Vagina (tissue), 2 donors: ENCODE measurements at places on chromosomes 12 and 14. TPM values are rescaled to one million over a fixed set of nuclear protein-coding genes. Genes with fewer than 3 reads are reported as not detected.

FOXG1 gene
- total RNA-seq, result not detected

- H3K27ac ChIP-seq, result no peak overlapping the region
- H3K36me3 ChIP-seq, result no peaks in the 10 kb centered on the region
- no peaks in the 10 kb centered on the region for H3K27me3 ChIP-seq
- H3K4me3 ChIP-seq, result no peak overlapping the region
These were observed 3.1 kb downstream of the PRB4 start for GRCh38 chr12:11307143-11307542.

KRT71 gene
- total RNA-seq, result not detected

FAM177A1 gene
- total RNA-seq, result 41.3 TPM

CREBL2 gene
- 29.0 TPM for total RNA-seq

ITGA7 gene
- 23.6 TPM for total RNA-seq

DNA sequence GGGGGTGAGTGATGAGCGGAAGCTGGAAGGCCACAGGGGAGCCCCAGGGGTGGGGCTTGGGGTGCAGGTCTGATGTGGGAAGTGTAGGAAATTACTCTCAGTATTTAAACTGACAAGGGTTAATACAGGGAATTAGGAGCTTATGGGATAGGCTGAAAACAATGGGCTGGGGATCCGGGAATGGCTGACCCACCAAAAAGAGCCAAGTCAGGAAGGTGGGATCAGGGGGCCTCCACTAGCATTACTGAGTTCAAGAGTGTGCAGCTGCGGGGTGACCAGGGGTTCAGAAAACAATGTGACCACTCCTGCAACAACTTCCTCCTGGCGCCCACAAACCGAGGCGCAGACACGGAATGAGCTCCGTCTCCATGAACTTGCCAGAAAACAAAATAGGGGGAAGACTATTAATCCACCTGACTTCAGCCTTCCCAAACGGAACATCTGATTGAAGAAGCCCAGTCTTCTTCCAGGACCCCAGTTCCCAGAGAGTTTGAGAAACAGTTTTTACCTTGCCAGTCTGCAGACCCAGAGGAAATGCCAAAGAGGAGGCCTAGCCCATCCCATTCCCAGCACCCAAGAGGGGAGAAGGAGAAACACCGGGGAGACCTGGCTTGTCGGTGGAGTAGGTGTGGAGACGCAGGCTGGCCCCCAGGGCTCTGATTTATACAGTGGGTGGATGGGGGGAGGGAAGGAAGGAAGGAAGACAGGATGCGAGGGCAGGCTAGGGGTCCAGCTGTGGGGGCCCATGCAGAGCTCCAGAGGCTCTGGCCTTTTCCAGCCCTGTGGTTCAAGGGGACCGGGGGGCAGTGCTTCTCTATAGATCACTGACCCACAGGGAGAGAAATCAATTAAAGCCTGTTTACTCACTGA lies 16.5 kb upstream of the YY1 start:
- H3K4me1 ChIP-seq, result peaks cover 23% of the 10 kb centered on the region
- no peaks in the 10 kb centered on the region for H3K36me3 ChIP-seq
- H3K27ac ChIP-seq, result peak overlapping the region; percentile 68
- no peak for DNase-seq
- H3K27me3 ChIP-seq, result no peaks in the 10 kb centered on the region

MGAT4C gene
- total RNA-seq, result 0.25 TPM

DNA sequence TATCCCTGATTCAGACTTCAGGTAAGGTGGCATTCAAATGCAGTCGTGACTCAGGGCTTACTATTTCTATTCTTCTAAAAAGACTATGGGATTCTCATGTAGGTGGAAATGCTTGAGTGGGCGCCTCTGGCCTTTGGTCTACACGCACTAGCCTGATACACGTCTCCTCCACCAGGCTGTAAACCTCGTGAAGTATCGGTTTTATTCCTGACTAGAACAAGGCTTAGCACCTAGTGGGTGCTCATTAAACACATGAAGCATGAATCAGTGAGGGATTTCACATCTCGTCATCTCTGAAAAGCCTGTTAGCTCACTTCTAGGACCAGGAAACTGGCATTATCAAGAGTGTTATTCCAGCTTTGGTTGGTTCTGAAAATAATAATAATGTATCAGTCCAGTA lies 17.7 kb upstream of the HNF1A start:
- H3K4me3 ChIP-seq, result no peak overlapping the region
- H3K27ac ChIP-seq, result peak overlapping the region; percentile 63
- no peaks in the 10 kb centered on the region for H3K27me3 ChIP-seq

DCN gene
- total RNA-seq, result 1,553 TPM

GRCh38 chr12:27304856-27305255 lies 27.8 kb upstream of the BMAL2 start:
- H3K27ac ChIP-seq, result no peak overlapping the region
- DNase-seq, result no peak
- no peaks in the 10 kb centered on the region for H3K36me3 ChIP-seq
- no peak overlapping the region for H3K4me3 ChIP-seq

- no peaks in the 10 kb centered on the region for H3K27me3 ChIP-seq
- no peaks in the 10 kb centered on the region for H3K36me3 ChIP-seq
- H3K4me1 ChIP-seq, result no peaks in the 10 kb centered on the region
- DNase-seq, result no peak
- no peak overlapping the region for H3K4me3 ChIP-seq
These were observed 92.8 kb downstream of the DIO3 start for GRCh38 chr14:101654051-101654450.

DNA sequence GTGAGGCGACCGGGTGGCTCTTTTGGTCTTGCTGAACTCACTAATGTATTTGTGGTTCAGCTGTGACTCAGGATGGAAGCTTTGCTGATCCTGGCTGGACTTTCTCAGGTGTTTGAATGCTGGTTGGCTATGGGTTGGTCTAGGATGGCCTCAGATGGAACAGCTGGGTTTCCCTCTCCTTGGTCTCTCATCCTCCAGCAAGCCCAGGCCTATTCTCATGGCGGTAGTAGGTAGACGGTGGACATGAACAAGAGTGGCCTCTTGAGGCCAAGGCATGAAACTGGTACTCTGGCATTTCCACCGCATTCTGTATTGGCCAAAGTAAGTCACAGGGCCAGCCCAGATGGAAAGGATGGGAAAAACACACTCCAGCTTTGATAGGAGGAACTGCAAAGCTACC lies 11.8 kb upstream of the POLR3B start:
- no peaks in the 10 kb centered on the region for H3K27me3 ChIP-seq
- H3K36me3 ChIP-seq, result peaks cover 10% of the 10 kb centered on the region
- no peak for DNase-seq
- no peak overlapping the region for H3K27ac ChIP-seq

GRCh38 chr14:69858801-69859200 lies 20.4 kb upstream of the SMOC1 start:
- no peak overlapping the region for H3K4me3 ChIP-seq
- no peaks in the 10 kb centered on the region for H3K27me3 ChIP-seq
- peak; percentile 34 for DNase-seq
- no peaks in the 10 kb centered on the region for H3K36me3 ChIP-seq
- no peaks in the 10 kb centered on the region for H3K4me1 ChIP-seq

WASHC4 gene
- 51.1 TPM for total RNA-seq

TAS2R43 gene
- total RNA-seq, result 7.1 TPM

GSC gene
- 1.7 TPM for total RNA-seq

DNA sequence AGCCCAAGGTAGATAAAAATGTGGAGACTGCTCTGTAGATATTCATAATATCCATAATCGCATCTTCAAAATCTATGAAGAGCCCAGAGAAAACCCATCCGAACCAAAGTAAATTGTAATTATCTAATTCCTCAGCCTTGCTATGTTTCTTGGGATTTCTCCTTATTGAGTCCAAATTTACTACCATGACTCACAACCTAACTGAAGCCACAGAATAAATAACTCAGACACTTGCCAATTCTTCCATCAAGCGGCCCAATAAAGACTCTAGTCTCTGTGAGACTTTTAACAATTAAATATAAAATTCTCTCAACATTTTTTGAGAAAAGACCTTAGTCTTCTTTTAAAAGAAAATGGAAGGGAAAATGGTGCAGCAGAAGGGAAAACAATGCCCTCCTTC lies 409.8 kb downstream of the DAD1 start:
- no peak for DNase-seq
- peaks cover 37% of the 10 kb centered on the region for H3K4me1 ChIP-seq
- H3K27me3 ChIP-seq, result no peaks in the 10 kb centered on the region
- H3K36me3 ChIP-seq, result no peaks in the 10 kb centered on the region

GRCh38 chr12:25501549-25501948 lies 51.5 kb downstream of the LMNTD1 start:
- H3K4me3 ChIP-seq, result no peak overlapping the region
- H3K4me1 ChIP-seq, result no peaks in the 10 kb centered on the region
- H3K36me3 ChIP-seq, result no peaks in the 10 kb centered on the region
- DNase-seq, result no peak
- no peaks in the 10 kb centered on the region for H3K27me3 ChIP-seq

DNA sequence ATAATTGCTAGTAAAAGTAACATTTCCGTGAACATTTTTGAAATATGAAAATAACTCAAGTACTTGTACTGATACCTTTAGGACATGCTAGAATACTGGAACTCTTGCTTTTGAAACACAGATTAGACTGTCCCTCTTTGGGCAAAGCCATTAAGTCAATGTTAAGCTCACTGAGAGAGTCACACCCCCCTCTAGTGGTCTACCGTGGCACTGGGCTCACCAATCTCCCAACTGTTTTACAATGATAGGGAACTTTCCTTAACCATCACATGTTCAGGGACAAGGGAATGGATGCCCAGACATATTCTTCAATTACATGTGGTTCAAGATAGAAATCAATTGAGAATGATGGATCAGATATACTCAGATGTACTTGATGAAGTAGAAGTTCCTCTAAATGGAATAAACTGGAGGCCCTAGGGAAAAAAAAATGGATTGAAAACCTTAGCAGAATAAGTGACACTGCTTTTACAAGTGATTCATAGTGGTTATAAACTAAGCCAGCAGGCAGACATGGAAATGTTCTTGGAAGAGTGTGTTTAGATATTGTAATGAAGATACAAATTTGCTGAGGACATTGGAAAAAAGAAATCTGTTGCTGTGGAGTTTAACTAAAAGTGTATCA lies 17.8 kb downstream of the NANOG start:
- no peak for DNase-seq
- H3K27ac ChIP-seq, result no peak overlapping the region
- no peaks in the 10 kb centered on the region for H3K4me1 ChIP-seq
- H3K27me3 ChIP-seq, result no peaks in the 10 kb centered on the region

GRCh38 chr12:63419154-63419553 lies 249.1 kb downstream of the DPY19L2 start:
- no peaks in the 10 kb centered on the region for H3K27me3 ChIP-seq
- no peaks in the 10 kb centered on the region for H3K4me1 ChIP-seq
- H3K4me3 ChIP-seq, result no peak overlapping the region
- no peaks in the 10 kb centered on the region for H3K36me3 ChIP-seq
- H3K27ac ChIP-seq, result no peak overlapping the region
- DNase-seq, result no peak

DNA sequence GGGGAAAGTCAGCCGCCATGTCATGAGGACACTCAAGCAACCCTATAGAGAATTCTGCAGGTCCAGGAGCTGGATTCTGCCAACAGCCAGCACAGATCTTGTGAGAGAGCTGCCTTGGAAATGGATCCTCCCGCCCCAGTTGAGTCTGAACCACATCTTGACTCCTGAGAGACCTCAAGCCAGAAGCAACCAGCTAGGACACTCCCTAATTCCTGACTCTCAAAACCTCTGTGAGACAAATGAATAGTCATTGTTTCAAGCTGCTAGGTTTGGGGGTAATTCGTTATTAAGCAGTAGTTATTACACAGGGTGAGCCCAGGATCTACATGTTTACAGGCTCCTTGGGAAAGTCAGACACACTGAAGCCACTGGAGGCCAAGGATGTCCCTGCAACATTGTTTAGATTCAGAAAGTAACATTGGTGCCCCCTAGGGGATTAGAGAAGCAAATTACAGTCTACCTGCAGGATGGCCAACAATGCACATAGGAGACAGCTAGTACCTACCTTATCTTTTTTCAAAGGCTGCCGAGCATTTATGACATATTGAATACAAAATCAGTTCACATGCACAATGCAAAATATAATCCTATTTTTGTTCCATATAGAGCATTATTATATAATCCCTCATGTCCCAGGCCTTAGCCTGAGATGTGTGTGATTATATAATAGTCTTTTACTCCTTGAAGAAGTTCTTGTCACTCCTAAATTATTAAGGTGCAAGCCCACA lies 57.9 kb upstream of the FICD start:
- H3K36me3 ChIP-seq, result no peaks in the 10 kb centered on the region
- no peak for DNase-seq
- H3K4me3 ChIP-seq, result no peak overlapping the region
- H3K27ac ChIP-seq, result no peak overlapping the region

GRCh38 chr12:93098077-93098476 lies 169.0 kb upstream of the EEA1 start:
- H3K27ac ChIP-seq, result no peak overlapping the region
- no peak for DNase-seq
- no peak overlapping the region for H3K4me3 ChIP-seq
- no peaks in the 10 kb centered on the region for H3K36me3 ChIP-seq

DNA sequence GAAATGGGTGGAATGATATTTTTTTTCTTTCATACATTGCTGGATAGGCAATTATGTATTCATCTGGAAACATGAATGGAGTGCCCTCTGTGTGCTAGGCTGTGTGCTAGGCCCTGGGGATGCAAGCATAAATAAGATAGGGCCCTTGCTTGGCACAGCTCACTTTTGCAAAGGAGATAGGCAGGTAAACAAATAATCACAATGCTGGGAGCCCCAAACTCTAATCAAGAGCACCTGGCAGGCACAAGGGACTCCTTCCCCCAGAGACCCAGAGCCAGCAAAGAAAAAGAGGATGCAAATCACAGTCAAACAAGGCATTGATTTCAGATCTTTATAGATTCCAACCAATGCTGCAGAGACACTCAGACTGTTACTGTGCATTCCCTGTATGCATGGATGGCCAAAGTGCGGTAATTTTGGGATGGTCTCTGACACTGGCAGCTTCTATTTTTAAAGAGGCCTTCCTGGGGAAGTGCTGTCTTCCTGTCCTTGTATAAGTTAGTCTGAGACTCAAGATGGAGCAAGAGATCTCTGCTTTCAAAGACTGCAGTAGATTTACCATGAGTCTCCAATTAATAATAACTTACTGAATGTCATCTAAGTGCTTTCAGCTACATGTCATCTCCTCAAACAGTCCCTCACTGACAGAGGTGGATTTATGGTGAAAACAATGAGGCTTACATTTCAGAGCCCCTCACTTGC lies 45.1 kb upstream of the CPM start:
- H3K36me3 ChIP-seq, result no peaks in the 10 kb centered on the region
- H3K4me1 ChIP-seq, result peaks cover 9% of the 10 kb centered on the region
- DNase-seq, result no peak
- H3K27me3 ChIP-seq, result no peaks in the 10 kb centered on the region

DNA sequence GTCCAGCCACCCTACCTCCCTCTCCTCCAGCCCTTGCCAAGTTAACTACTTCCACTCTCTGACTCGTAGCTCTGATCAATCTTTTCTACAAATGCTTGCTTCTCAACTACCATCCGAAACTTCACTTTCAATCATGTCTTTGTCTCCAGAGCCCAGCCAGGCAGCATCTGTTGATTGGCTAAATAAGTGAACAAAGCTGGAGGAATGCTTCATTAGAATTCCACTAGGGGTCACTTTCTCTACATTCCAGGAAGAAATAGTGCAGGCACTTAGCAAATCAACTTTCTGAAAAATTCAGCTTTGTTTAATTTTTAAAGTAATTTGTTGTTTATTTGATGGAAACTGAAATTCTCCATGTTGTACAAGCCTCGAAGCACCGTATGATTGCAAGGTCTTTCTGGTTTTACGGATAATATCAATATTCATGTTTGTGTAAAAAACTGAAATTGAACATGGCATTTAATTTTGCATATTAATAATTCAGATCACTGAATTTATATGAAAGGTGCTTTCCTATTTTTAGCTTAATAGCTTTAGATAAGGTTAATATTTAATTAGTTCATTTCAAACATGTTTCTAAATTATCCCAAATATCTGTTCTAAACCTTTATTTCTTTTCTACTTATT lies 32.4 kb upstream of the HELB start:
- H3K4me1 ChIP-seq, result no peaks in the 10 kb centered on the region
- no peak overlapping the region for H3K27ac ChIP-seq
- no peaks in the 10 kb centered on the region for H3K36me3 ChIP-seq
- no peak for DNase-seq
